Stimulated activated CD8-positive, alpha-beta memory T cell treated with anti-CD3 and anti-CD28 coated beads, Interleukin-12 subunit alpha, Interleukin-12 subunit beta, amount 100 ng/mL, for 4 hours (primary cell): ENCODE measurements at places on chromosomes 4 and X.

DNA sequence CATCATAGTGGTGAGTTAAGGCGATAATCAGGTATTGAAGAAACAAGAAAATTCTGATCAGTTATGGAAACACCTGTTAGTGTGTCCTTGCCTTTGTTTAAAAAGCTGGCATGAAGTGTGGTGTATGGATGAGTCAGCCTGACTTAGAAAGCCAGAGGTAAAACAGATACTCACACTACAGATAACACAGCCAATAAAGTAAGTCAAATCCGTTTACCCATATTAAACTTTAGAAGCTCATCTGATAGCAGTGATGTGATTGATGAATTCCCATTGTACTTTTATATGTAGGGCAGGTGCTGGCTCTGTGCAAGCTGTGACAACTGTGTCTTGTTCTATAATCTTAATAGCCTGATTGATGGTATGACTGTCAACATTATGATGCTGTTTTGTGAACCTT lies 1392.7 kb upstream of the IGFBP7 start:
- no peak for DNase-seq

GRCh38 chr4:87857789-87858188 lies 25.0 kb downstream of the MEPE start:
- DNase-seq: no peak

GRCh38 chr4:170769862-170770261 lies 680.1 kb upstream of the AADAT start:
- DNase-seq: no peak

- DNase-seq: no peak
Measured at GRCh38 chr4:140049849-140050637, 103.9 kb downstream of the MAML3 start.

DNA sequence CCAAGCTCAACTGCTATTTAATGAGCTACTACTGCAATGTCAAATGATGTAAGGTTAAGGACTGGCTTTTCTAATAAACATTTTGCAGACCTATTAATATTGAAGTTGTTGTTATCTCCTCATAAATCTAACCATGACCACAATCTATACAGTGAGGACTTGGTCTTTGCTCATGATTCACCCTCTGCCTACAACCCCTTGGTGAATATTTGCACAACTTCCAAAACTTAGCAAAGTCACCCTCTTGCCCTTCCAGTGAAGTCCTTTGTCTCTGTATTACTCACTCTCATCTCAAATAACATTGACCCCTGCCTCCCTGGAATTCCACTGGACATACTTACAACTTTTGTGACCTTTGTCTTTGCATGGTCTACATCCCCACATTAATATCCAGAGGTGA lies 204.5 kb downstream of the KCNIP4 start:
- DNase-seq: no peak

GRCh38 chrX:19904778-19905367 lies 17.5 kb upstream of the SH3KBP1 start:
- DNase-seq: no peak

DNA sequence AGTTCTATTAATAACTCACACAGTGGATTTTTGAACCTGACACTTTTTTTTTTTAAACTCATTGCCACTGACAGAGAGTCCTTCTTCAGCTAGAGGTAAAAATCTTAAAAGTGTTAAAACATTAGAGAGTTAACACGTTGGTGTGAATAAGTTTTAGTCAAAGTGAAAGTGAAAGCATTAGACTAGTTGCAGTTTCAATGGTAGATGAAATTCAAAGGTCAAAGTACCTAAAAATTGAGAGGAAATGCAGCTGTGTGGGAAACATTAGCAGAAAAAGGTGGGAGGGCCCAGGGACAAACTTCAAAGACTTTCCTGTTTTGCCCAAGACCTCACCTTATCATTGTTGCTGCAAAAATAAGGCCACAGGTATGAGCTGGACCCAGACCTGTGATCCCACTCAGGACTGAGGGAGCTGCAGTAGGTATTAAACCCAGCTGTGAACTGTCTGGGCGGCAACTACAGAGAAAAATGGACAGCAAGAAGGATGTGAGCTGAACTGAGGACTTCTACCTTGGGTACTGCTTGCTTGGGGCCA lies 17.6 kb upstream of the GABRA4 start:
- no peak for DNase-seq

GRCh38 chrX:116499780-116500179 lies 37.0 kb upstream of the CT83 start:
- DNase-seq: no peak

DNA sequence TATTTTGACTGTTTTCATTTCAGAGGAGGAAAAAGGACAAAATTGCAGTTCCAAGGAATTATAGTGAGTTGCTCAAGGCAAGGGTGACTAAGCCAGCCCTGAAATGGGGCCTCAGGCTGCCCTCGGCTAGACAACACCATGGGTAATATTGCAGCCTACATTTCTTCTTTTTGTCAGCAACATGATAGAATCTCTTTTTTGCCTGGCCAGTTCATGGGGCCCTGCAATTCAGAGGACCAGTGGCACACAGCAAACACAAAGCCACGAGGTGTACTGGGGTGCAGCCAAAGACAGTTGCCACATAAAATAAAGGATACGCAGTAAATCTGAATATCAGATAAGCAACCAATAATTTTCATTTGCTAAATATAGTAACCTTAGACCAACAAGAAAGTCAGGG lies 41.8 kb downstream of the RBM47 start:
- DNase-seq: no peak

GRCh38 chr4:8035371-8035780 lies 95.7 kb upstream of the AFAP1 start:
- DNase-seq: no peak

DNA sequence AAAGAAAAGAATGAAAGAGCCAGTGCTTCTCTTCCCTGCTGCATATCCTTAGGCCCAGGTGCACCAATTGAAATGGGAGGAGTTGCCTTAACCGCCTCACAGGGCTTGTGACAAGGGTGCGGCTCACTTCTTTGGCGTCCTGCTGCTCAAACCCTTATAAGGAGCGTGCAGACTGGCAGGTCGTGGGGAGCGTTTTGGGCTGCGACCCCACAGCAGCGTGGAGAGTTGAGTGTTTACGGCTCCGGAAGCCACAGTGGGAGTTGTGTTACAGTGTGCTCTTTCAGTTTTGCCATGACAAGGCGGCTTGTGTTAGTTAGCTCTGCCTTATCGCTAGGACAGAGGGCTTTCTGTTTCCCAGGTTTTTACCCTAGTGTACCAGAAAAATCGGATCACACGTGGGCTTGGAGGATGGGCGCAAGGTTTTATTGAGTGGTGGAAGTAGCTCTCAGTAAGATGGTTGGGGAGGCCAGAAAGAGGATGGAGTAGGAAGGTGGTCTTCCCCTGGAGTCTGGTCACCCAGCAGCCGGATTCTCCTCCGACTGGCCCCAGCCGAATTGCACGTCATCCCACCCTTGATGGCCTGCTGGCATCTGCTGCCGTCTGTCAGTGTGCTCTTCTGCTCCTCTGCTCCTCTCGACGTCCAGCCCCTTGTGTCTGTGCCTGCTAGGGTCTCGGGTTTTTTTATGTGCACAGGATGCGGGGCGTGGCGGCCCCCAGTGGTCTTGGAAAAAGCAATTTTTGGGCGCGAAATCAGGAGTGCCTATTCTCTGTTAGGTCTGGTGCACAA lies 718.9 kb downstream of the ARAP2 start:
- DNase-seq: no peak
